ENCODE measurements at places on chromosomes 6 and 20.

DNA sequence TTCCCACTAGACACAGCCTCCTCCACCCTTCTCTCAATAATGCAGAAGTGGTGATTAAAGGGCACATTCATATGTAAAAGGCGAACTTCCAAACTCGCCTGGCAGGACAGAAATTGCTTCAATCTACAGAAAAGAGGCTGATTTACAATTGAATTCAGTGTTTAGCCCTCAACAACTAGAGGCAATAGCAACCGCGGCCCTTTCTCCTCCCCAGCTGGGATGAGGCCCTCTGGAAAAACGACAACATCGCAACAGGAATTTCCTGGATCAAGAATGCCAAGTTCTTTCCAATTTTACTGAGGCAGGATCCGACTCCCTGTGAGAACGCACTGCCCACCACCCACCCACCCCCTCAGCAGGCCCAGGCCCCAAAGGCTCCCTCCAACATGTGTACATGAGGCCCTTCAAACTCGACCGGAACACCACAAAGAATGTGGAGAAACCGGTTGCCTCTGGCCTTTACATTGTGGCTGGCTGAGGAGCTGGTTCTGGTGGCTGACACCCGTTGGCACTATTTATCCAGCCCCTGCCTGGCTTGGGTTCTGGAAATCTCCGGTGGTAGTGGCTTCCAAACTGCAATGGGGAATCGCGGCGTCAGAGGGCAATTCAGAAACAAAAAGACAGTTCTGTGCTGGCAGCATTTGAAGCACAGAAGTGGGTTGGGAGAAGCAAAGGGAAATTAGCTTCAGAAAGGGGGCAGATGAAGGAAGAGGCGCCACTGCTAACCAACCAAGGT, 36.8 kb downstream of the ZMYND8 start:
- no peak for DNase-seq

DNA sequence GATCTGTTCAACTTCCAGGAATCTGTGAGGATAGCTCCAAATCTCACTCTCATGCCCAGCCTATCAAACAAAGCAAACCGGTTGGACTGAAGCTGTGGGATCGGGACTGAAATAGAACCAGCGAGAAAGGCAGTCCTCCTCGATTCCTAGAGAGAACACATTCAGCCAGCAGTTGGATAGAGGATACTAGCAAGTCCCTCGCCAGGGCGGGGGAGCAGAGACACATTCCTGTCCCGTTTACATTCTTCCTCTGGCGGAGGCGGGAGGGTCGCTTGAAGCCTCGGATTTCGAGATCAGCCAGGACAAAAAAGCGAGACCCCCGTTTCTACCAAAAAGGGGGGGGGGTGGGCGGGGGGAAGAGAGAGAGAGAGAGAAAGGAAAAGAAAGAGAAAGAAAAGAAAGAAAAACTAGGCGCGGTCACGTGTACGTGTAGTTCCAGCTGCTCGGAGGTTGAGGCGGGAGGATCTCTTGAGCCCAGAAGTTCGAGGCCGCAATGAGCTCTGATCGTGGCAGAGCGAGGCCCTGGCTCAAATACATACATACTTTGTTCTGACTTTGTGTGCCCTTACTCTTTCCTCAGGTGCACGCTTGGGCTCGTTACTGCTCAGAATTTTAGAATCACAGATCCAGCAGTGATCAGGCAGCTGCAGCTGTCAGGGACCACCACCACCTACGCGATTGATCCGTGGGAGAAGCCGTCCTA, 19.5 kb downstream of the ZNF311 start:
- peak; percentile 51 for DNase-seq

DNA sequence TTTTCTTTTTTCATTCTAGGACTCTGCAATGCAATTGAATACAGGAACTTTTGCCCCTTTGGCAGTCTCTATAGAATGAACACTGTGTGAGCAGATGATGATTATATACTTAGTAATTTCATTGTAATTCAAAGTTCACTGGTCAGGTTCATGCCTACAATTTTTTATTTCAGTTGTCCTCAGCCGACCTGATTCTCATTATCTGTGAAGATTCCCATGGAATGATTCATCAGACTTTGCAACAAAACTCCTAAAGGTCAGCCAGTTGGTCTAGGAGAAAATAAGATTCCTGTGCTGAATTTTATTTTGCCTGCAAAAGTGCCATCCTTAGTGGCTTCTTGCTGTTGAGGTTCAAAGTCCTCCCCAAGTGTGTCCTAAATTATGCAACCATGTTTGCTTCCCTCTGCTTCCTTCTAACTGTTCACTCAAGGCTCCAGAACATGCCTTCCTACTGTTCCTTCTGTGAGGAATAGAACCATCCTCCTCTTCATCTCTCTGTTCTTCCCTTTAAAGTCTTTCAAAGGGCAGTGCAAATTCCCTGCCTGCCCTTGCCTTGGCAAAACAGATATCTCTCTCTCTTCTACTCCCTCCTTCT, 194.2 kb upstream of the CNR1 start:
- no peak for DNase-seq

- DNase-seq = no peak
Measured at GRCh38 chr6:21225912-21226311, 367.6 kb upstream of the SOX4 start.
